ENCODE measurements at places on chromosomes 3 and 15. TPM values are rescaled to one million over a fixed set of nuclear protein-coding genes. Genes with fewer than 3 reads are reported as not detected.

DNA sequence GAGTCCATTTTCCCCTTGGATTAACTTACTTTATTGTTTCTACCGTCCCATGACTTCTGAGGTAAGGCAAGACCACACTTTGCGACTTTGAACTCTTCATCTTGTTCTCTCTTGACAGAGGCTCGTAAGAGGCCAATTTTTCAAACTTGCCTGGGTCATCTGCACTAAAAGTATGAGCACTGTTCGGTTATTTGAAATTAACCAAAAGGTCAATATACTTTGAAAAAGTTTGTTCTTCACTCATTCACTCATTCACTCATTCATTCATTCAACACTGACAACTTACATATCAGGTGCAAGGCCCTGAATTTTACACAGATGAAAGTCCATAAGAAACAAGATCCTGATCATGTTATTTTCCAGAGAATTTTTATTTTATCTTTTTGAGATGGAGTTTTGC is 57.9 kb downstream of the ATP1B3 start:
- DNase-seq: no peak

DNA sequence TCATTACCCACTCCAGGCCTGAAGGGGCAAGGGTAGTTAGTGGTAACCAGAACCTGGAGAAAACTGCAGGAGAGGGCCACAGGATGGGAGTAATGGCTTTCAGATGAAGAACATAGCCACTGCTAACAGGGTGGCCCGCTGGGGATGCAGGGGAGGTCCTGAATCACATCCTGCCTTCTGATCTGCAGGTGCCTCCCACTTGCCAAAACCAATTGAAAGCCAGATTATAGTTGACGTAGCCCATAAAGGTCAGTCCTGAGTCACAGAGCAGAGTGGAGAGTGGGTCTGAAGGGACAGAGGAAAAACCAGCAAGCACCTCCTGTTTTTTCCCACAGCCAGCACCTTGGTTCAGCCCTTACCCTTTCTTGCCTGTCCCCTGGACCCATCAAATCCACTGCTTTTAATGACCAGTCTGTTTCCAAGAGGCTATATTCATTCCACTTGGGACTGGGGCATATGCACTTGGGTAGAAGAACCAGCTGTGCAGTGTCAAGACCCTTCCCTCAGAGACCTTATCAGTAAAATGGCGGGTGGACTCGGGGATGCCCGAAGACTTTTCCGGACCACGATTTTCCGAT is 646 bp upstream of the SLC35G2 start:
- DNase-seq: no peak

- no peak for DNase-seq
Observed at GRCh38 chr15:34214135-34214534, 4.2 kb upstream of the KATNBL1 start.

DNA sequence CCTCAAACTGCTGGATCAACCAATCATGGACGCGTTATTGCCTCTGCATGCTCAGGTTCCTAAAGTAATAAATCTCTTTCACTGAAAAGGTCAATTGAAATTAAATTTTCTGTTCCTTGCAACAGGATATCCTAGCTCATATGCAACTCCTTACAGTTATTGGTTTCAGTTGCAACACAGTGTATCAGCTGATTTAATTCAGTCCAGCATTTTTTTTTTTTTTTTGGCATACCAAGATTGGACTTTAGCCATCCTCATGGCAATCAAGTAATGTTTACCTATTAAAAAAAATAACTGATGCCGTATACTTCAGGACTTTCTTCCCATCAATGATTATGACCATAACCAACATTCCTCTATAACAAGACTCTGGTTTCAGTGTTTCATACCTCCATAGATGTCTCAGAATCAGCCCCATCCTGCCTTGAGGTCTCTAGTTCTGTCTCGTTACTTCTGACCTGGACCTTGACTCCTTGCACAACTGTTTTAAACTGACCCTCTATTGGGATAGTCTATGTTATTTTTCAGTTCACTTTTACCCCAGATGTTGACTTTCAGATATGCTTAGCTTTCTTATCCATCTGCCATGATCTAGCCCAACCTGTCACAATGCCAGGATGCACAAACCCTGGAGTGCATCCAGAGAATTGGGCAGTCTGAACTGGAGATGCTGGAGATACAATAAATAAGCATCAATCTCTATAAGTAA is 265.0 kb upstream of the GADL1 start:
- DNase-seq: no peak

DNA sequence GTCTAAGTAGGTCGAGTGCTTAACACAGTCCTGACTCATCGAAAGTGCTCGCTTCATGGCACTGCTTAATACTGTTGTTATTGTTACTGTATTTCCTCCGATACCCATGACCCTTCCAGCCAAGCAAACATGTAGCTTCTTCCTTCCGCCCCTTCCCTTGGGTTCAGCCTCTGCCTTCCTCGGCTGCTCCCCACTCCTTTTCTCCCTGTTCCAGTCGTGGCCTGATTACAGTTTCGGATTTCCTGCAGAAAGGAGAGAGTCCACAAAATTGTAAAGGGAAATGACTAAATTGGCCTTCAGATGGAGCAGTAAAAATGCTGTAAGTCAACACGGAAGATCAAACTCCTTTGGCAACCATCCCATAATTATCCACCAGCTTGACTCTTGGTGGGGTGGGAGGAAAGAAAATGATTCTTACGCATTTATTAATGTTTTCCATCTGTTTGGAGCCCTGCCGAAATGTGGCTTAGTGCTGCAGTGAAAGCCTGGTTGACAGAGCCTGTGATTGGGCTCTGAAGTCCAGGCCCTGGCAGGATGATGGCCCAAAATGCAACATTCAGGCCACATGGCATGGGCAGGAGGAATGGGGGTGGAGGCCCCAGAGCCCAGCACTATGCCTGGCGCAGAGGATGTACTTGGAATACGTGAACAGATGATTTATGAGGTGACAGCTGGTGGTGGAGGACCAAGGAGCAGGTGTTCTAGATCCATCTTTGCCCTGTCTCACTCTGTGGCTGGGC is 37.6 kb downstream of the FAM3D start:
- peak; percentile 77 for DNase-seq

DNA sequence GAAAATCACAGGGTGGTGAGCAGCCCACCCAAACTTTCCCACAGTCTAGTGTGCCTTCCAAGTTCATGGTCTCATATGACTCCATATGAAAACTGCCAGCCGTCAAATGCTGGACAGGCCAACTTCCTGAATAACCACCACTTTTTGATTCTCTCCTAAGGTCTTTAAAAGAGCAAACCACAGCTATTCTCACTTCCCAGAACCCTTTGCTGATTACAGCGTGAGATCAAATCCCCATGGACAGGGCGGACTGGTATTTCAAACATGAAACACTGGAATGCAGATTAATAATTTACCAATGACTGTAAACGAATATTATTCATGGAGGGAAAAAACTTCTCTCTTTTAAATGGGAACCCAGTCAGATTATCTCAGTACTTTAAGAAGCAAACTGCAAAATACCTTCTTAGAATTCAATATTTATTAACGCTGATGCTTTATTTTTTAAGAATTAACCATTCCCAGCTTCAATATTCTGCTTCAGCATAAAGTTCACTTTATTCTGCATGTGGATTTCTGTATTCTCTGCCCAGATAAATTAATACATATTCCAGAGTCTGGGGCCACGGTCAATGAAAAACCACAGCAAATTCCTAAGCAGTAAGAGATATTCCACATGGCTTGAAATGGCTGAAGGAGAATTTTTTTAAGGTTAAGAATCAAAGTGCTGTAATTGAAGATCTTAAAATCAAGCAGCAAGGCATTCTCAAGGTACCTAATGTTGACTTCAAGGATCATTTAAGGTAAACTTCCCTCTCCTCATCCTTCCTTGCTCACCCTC is 42.9 kb downstream of the MYO1E start:
- no peak for DNase-seq

- no peak for DNase-seq
Observed at GRCh38 chr3:140719841-140720614, 42.2 kb downstream of the TRIM42 start.

GRCh38 chr3:46512191-46512749 is 14.5 kb downstream of the RTP3 start:
- no peak for DNase-seq

GRCh38 chr15:47300596-47300995 is 416.7 kb upstream of the SEMA6D start:
- DNase-seq: no peak

- DNase-seq: no peak
Observed at GRCh38 chr3:186653984-186654383, 11.8 kb upstream of the HRG start.

The CPLX3 gene
- total RNA-seq: not detected

The IQCH gene
- 2.2 TPM for total RNA-seq

The FBXL2 gene
- 1.2 TPM for total RNA-seq

The LYZL4 gene
- not detected for total RNA-seq

The PPP1R14D gene
- total RNA-seq: 186 TPM

The SH3GL3 gene
- not detected for total RNA-seq

The LRRC3B gene
- not detected for total RNA-seq

The SLC28A2 gene
- total RNA-seq: 1.2 TPM

The TXNRD3 gene
- 4.5 TPM for total RNA-seq

Measured in mucosa of descending colon (tissue), 3 donors.